NCI-H1930 (cell line): ENCODE measurements at places on chromosomes 2 and 18.
A peak's percentile ranks its signal among the peaks of the same experiment; 100 is the strongest.

GRCh38 chr2:233442028-233442310 lies 87.7 kb downstream of the DGKD start:
- DNase-seq: no peak

- no peak for DNase-seq
Observed at GRCh38 chr2:186683341-186683740, 10.5 kb upstream of the FAM171B start.

GRCh38 chr2:101501443-101501842 lies 26.5 kb upstream of the RFX8 start:
- no peak for DNase-seq

GRCh38 chr2:38907743-38908562 lies 18.3 kb downstream of the ARHGEF33 start:
- no peak for DNase-seq

GRCh38 chr18:11981543-11982366 lies 448 bp downstream of the IMPA2 start:
- no peak for DNase-seq

- DNase-seq: no peak
Observed at GRCh38 chr2:85213404-85213803, 80.2 kb downstream of the TCF7L1 start.

DNA sequence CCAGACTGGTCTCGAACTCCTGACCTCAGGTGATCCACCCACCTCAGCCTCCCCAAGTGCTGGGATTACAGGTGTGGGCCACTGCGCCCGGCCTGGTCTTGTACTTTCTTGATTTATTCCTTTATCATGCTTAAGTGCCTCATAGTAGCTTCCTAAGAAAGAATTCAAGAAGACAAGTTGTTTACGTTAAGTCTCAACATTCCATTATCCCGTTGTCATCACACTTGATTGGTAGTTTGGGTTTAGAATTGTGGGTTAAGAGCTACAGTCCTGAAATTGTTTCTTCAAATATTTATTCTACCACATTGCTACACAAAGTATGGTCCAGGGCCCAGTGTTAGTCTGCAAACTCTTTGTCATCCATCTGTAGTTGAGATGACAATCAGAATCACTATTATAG lies 194.0 kb downstream of the VWC2L start:
- DNase-seq: no peak

DNA sequence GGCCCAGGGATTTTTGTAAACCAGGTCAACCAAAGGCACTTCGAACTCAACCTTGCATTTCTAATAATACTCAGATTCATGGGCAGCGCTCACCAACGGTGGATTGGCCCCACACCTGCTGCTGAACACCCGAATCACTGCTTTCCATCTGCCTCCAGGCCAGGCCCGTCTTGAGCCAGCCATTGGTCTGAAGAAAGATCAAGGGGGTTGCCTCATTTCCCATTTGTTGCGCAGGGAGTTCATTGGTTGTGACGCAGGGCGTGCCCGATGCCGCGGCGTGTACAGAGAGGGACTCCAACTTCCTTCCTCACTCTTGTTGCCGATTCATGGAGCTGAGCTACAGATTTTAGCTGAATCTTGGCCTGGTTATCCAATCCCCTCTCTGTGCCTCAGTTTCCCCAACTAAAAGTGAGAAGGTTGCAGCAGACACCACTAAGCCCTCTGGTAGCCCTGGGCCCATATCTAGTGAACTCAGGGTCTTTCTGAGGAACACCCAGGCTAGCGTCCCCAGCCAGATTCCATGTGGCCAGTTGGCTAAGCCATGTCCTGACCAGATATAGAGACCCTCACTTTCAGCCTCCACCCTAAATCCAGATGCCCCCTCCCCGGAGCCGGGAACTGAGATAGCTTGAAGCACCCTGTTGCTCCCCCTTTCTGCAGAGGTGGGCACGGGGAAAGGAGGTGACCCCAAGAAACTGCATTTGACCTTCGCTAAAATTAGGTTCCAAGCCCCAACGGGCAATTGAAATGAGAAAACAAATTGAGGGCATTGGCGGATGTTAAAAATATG lies 60.9 kb upstream of the HPCAL1 start:
- no peak for DNase-seq

DNA sequence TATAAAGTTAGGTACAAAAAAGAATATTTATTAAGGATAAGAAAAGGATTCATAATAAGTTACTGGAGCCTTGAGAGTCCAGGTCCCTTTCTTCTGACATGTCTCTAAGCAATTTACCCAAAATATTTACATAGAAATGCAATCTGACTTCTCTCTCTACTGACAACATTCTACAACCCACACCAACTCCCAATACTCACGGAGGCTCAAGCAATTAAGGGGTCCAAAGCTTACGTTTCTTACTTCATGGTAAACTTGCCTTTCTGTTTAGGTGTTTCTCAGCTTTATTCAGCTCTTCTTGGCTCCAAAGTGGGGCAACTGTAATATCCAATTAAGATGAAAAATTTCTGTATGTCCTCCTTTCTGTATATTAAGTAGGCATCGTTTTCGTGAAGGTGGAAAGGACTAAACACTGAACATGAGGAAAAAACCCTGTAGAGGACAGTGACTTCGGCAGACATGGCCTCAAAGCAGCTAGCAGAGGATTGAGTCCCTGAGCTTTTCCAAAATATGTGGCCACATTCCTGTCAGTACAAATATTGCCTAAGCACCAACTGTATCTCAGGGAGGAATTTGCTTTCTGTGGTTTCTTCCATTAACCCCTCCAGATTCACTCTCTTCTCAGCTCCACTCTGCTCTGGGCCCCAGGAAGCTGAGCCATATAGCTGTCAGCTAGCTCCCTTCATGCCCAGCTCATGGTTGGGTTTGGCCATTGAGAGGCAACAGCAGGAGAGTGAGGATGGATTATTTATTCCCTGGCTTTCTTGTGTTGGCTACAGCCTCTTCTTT lies 67.9 kb upstream of the GLS start:
- DNase-seq: no peak

- DNase-seq: no peak
Observed at GRCh38 chr2:60268661-60269060, 284.8 kb downstream of the BCL11A start.

- DNase-seq: no peak
Observed at GRCh38 chr2:201754717-201755415, 25.9 kb downstream of the ALS2 start.

- DNase-seq: no peak
Observed at GRCh38 chr2:29070526-29070925, 3.8 kb downstream of the PCARE start.

DNA sequence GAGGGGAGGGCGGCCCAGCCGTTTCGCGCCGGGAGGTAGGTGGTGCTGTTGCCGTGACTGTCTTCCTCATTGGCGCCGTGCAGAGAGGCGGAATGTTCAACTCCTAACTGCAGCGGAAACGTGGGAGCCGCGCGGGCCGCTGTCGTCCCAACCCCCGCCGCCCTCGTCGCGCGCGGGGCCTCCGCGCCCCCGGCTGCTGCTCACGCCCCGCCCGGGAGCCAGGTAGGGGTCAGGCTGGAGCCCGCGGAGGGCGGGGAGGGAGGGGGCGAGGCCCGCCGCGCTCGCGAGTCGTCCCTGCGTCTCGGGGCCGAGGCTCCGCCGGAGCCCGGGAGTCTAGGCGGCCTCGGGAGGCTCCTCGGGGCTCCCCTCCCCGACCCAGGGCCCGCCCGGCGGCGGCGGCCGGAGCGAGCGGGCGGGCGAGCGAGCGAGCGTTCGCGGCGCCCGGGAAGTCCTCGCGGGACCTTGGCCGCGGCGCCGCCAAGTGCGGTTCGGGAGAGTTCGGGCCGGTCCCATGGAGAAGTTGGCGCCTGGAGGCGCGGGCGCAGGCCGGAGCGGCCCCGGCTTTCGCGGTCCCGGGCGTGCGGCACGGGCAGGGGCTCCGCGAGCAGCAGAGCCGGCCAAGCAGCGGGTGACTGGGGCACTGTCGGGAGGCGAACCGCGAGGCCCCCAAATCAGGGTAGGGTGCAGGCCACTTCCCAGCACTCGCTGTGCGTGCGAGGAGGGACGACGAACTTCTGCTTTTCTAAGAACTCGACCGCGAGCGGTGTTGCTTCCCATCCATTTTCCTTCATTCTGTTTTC lies at the start of gene MAP3K20:
MAP3K20 (plus strand) TSS at position 66 of the 800 bp plus-strand sequence. CDS start 15,186 bp downstream, outside the sequence.
- peak; percentile 61 for DNase-seq

DNA sequence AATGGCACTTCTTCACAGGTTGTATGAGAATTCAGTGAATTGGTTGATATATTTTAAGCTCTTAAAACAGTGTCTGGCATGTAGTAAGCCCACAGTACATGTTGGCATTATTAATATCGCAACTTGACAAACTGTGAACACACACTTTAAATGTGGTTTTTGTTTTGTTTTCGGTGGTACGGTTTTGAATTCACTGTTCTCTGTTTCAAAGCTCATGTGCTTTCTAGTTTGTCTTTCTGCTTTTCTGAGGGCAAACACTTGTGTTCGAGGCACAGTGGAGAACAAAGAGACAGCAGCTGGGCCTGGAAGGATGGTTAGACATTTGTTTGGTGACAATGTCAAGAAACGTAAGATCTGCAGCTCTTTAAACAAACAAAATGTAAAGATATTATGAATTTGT lies 276.5 kb upstream of the MC4R start:
- DNase-seq: peak; percentile 44

DNA sequence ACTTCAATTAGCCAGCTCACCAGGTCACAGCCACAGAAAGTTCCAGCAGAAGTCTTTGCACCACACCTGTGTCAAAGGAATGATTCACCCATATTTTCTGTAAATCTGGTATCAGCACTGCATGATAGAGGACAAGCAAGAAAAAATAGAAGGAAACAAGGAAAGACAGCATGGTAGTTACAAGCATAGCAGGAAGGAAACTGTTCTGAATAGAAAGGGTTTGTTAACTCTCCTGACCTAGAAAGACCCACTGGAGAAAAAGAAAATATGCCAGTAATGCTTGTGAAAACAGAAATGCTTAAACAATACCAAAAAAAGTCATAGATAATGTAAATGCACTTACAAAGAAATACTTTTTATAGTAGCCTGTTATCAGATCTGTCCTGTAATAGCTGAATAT lies 40.8 kb downstream of the SCRN3 start:
- DNase-seq: no peak

GRCh38 chr2:27860111-27860510 lies 30.1 kb downstream of the RBKS start:
- DNase-seq: no peak

DNA sequence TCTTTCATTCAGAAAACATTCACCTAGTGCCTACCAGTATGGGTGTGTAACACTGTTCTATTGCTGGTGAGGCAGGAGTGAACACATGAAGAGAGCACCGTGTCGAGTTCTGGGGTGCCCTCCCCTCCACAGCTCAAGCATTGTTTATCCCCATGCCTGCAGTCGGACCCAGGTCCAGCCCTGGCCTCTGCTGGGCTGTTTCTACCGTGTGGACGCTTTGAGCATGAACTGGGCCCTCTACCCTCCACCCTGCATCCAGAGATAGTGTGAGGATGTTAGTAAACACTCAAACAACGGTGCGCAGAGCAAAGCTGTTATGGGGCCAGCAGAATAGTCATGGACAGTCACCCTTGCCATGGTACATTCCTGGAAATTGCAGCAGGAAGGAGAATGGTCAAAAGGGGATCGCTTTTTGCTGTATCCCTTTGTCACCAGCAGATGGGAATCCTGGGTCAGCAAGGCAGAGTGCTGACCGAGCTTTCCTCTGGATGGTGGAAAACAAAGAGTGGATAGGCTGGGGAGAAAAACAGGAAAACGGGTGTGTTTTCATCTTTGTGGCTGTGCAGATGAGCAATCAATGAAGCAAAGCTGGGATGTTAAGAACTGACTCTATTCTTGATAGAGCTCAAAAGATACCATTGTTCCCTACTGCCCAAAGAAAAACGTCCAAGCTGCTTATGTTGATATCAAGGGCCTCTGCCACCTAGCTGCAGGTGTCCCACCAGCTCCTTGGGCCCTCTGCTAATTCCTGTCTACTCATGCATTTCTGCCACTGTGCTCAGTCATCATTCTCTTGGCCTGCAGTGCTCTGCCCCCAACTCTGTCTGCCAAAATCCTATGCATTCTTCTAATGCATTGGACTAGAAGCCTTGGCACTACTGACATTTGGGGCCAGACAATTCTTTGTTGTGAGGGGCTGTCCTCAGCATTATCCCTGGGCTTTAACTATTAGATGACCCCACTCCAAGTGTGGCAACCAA lies 38.7 kb downstream of the REEP1 start:
- DNase-seq: no peak
